Testis (tissue), 5 donors: ENCODE measurements at places on chromosomes 4 and X. TPM values are rescaled to one million over a fixed set of nuclear protein-coding genes. Genes with fewer than 3 reads are reported as not detected.

TENM3 gene
- 42.7 TPM for total RNA-seq

CXCR3 gene
- total RNA-seq, result 0.43 TPM

RELL1 gene
- total RNA-seq, result 20.4 TPM

SH2D1A gene
- not detected for total RNA-seq

ADGRL3 gene
- total RNA-seq, result 21.6 TPM

RADX gene
- 9.4 TPM for total RNA-seq

CTAG2 gene
- total RNA-seq, result 17.3 TPM

FAAH2 gene
- total RNA-seq, result 5.1 TPM

FANCB gene
- total RNA-seq, result 5.4 TPM

PLS3 gene
- total RNA-seq, result 49.2 TPM

PDGFRA gene
- 46.5 TPM for total RNA-seq

UGT2B15 gene
- total RNA-seq, result 0.50 TPM

COL25A1 gene
- 19.2 TPM for total RNA-seq

PARM1 gene
- total RNA-seq, result 40.1 TPM

SERTM2 gene
- total RNA-seq, result 0.06 TPM

CT45A6 gene
- total RNA-seq, result not detected

ZNF157 gene
- 0.63 TPM for total RNA-seq

CLGN gene
- total RNA-seq, result 37.0 TPM

TXK gene
- 5.9 TPM for total RNA-seq

SPIN4 gene
- total RNA-seq, result 2.4 TPM

MECP2 gene
- 85.4 TPM for total RNA-seq

ITGB1BP2 gene
- 6.1 TPM for total RNA-seq

GIMD1 gene
- not detected for total RNA-seq

PPP2R2C gene
- 13.1 TPM for total RNA-seq

MAMLD1 gene
- total RNA-seq, result 91.5 TPM

BGN gene
- total RNA-seq, result 42.3 TPM

YIPF6 gene
- 35.7 TPM for total RNA-seq

NEIL3 gene
- 2.0 TPM for total RNA-seq

XPNPEP2 gene
- total RNA-seq, result 0.25 TPM

LARP7 gene
- total RNA-seq, result 40.6 TPM

NPY1R gene
- total RNA-seq, result 5.9 TPM

SPOCK3 gene
- 0.16 TPM for total RNA-seq

ITM2A gene
- 24.7 TPM for total RNA-seq

HTN1 gene
- total RNA-seq, result not detected

P2RY10 gene
- total RNA-seq, result not detected

HSD17B13 gene
- total RNA-seq, result 0.94 TPM

POU4F2 gene
- 0.93 TPM for total RNA-seq

VCX3A gene
- total RNA-seq, result 29.5 TPM

HS6ST2 gene
- total RNA-seq, result 13.3 TPM

HHIP gene
- 5.3 TPM for total RNA-seq

SGMS2 gene
- total RNA-seq, result 22.2 TPM

ZNF630 gene
- 1.5 TPM for total RNA-seq

DEFB131A gene
- not detected for total RNA-seq

FAM9B gene
- 4.6 TPM for total RNA-seq

ADH7 gene
- not detected for total RNA-seq

SSX1 gene
- total RNA-seq, result 6.0 TPM

ASMT gene
- 0.55 TPM for total RNA-seq

PRR32 gene
- not detected for total RNA-seq

TMEM156 gene
- total RNA-seq, result not detected

CLCN4 gene
- total RNA-seq, result 11.6 TPM

PNMA6F gene
- total RNA-seq, result 1.2 TPM
